Forelimb muscle (tissue), 1 donor: ENCODE measurements at places on chromosomes 16 and 17.

DNA sequence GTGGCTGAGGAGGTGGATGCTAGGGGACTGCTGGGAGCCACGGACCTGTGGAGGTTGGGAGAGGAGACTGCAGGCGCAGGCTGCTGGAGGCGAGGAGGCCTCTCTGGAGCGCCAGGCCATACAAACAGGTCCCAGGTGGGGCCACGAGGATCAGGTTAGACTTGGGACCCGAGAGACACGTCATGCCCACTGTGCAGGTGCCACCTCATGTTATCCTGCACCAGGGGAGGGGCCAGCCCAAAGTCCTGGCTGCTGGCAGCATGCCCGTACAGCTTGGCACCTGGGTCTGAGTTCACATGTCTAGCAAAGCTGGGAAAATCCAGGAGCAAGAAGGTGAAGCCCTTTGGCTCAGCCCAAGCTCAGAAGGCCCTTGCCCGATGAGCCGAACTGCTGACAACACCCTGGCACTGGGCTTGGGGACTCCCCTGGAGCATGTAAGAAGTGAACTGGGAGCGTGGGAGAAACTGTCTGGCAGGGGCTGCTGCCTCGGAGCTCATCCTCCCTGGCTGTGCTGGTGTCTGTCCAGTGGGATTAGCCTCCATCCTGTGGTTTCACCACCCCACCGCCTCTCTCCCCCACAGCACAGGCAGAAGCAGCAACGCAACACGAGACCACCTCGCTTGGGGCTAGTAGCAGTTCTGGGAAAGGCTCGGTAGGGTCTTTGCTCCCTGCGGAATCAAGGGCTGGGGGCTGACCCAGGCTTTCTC is 5.3 kb downstream of the ARHGDIA start:
- DNase-seq = no peak

DNA sequence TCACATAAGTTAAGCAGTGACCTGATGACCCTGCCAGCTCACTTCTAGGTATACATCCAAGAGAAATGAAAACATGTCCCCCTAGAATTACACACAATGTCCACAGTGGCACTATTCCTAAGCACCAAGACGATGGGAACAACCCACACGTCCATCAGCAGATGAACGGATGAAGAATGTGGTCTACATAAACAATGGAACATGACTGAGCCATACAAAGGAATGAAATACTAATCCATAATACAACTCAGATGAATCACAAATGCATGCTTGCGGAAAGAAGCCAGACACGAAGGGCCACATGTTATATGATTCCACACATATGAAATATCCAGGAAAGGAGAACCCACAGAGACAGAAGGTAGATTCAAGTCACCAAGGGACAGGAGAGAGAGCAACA is 17.4 kb downstream of the USP22 start:
- DNase-seq = no peak

DNA sequence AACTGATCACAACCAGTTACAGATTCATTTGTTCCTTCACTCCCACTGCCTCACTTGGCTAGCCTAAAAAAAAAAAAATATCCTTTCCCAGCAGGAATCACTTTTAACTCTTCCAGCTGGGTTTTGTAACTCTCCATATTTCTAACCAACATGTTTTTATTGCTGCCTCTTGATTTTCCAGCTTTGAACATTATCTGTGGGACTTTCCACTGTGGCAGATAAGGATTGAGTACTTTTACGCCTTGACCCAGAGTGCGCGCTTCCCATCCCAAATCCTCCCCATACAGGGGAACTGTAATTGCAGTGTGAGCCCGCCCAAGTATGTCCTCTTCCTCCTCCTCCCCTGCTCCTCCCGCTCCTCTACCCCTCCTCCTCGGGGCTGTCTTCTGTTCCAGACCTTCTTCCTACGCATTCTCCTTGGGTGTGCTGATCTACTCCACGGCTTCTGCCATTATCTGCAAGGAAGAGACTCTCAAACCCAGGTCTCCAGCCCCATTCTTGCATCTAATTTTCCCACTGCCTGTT is 43.4 kb downstream of the CYB5D2 start:
- DNase-seq = no peak

DNA sequence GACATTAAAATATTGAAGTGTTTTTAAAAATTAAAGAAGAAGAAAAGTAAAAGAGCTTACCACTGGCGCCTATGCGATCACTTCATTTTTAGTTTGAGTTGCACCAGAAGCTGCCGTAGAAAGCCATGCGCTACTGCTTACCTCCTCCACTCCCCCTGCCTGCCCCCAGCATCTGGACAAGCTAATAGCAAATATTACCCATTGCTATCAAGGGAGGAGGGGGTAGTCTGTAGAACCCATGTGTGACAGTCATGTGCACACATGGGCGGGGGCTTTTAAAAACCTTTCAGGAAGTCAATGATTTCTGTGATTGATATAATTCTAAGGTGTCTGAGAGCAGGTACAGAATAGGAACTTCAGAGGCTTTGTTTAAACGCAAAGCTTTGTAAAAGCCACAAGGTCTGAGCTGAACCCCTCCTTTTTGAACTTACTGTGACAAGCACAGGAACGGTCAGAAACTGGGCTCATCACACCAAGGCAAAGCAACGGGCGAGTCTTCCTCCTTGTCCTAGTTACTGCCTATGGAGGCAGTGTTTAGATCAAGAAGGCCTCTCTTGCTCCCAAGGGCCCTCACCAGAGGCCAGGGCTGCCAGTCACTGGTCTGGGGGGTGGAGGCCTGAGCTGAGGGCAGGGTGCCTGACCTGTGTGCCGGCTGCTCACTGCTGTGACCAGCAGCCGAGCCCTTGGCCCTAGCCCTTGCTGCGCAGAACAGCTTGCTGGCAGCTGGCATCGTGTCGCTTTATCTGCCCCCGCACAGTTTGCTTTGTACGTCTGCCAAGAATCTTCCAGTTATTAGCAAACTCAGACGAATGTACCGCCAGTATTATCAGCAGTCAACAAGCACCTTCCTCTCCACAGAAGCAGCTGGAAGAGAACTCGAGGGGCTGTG is 15.0 kb downstream of the GINS2 start:
- no peak for DNase-seq
